ENCODE measurements at places on chromosomes 3 and 15.
A peak's percentile ranks its signal among the peaks of the same experiment; 100 is the strongest.

GRCh38 chr3:127040216-127040615, 57.3 kb downstream of the PLXNA1 start:
- DNase-seq, result no peak

- no peak for DNase-seq
These were observed 5.1 kb upstream of the DNAH1 start for GRCh38 chr3:52310861-52311575.

DNA sequence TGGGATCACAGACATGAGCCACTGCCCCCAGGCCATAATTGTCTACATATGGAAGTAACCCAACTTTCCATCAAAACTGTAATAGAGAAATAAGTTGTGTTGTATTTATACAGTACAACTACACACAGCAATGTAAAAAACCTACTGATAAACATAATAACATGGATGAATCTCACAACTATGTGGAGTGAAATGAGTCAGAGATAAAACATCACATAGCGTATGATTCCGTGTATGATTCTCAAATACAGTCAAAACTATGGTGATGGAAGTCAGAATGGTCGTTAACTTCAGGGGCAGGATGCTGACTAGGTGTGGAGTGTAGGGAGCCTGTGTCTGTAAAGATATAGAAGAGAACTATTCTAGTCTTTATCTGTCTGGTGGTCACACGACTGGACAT, 332.7 kb upstream of the SLCO3A1 start:
- no peak for DNase-seq

DNA sequence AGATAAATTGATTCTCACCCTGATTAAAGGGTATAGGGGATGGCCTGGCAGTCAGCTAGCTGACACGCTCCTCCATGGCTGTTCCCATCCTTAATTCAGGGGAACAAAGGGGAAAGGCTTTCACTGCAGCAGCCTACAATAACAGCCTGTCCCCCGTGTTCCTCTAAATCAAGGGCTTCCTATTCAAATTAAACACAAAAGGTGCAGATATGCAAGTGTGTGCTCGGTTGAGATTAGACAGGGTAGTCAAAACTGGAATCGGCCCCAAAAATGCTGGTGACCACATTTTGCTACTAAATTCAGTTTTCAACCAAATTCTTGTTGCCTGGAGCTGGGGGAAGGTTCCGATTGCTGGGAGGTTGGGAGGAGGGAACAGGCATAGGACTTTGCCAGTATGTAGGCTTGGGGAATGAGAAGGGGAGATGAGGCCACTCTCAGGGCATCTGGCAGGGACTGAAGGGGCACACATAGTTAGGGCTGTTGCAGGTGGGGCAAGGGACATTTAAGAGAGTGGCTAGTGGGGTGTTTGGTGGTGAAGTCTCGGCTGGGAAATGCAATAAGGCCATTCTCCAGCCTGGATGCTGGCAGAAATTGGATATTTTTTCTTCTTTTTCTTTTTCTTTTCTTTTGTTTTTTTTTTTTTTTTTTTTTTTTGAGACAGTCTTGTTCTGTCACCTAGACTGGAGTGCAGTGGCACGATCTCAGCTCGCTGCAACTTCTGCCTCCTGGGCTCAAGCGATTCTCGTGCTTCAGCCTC, 32.9 kb upstream of the CTSH start:
- DNase-seq, result no peak

GRCh38 chr3:5520237-5520636, 332.7 kb downstream of the EDEM1 start:
- no peak for DNase-seq

DNA sequence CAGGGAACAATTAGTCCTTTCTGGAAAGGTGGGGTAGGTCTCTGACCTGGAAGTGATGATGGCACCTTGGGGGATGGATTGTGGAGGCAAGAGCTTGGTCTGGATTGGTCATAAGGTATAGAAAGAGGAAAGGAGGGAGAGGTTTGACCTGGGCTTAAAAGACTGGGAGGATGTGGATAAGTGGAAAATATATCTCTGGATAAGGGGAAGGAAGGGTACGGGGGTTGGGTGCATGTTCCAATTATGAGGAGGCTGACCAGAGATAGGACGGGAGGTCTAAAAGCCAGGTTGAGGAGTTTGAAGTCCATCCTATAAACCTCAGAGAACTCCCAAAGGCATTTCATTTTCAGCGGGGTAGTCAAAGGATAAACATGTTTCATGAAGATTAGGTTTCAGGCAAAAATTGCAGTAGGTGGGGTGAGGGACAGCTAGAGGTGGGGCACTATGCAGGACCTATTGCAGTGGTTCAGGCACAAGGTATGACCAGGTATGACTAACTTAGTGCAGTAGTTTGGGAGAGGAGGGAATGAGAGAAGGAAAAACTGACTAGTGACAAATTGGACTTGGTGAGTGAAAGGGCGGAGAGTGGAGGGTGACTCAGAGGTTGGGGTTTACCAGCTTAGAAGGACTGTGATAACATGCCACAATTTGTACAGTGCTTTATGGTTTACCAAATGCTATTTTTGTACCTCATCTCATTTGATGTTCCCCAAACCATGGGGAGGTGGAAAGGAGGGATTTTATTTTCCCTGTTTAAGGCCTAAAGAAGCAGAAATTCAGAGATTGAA, 10.7 kb downstream of the PDE8A start:
- DNase-seq, result peak; percentile 79

DNA sequence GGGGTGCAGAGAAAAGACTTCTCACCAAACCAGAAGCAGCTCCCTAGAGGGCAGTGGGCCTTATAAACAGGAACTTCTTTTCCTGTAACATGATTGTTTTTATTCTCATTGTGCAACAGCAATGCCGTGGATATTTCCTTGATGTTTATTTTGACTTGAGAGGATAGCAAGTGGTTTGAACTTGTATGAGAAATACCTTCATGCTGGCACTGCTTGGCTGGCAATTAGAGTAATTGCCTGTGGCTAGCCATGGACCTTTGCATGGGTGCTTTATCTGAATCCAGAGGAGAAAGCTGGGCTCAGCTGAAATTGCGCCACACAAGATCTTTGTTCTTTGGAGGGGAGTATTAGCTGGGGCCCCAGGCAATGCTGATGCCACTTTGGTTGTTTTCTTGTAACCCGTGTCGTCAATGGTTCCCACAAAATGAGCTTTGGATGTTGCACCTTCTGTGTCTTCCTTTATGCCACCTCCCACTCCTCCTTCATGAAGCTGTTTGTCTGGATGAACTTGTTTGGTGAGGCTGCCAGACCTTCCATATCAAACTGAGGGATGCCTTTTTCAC, 37.9 kb downstream of the CMTM8 start:
- peak; percentile 17 for DNase-seq

GRCh38 chr15:75577401-75578172, 1.5 kb downstream of the PTPN9 start:
- DNase-seq, result peak; percentile 37

DNA sequence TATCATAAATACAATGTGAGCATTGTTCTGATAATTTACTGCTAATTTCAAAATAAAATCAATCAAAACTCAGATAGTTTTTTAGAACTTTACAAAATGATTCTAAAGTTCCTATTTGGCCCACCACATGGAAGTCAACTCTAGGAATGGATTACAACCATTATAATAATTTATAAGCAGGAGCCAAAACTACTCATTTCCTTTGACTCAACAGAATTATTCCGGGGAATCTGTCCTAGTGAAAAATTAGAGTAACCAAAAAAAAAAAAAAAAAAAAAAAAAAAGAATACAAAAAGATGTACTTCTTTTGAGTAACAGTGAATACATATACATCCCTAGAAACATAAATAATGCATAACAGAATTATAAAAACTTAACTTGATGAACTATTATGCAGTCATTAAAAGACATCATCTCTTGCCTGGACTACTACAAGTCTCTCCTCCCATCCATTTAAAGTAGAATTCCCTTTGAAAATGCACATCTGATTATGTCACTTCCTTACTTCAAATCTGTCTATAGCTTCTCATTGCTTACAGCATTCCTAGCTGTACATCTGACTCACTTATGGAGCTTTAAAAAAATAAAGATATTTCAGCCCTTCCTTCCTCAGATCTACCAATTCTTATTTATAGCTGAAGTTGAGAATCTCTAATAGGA, 43.4 kb downstream of the HDGFL3 start:
- peak; percentile 31 for DNase-seq
